Choroid plexus epithelial cell (primary cell): ENCODE measurements at places on chromosomes 5 and 9.
A peak's percentile ranks its signal among the peaks of the same experiment; 100 is the strongest.

DNA sequence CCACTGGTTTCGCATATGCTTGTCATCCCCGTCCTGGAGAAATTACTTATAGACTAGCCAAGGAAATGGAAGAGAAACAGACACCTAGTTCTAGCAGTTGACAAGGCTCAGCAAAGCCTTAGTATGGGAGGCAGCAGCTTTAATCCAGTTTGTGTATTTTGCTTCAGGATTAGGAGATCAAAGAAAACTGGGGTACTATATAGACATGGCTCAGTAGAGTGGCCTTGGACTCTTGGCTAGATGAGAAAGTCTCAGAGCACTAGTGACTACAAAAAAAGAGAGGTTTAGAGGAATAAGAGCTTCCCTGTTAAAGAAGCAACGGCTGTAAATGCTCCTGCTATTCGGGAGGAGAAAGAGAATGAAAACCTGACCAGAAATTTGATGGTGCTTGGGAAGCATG is 349.1 kb downstream of the CTNND2 start:
- no peak for DNase-seq

DNA sequence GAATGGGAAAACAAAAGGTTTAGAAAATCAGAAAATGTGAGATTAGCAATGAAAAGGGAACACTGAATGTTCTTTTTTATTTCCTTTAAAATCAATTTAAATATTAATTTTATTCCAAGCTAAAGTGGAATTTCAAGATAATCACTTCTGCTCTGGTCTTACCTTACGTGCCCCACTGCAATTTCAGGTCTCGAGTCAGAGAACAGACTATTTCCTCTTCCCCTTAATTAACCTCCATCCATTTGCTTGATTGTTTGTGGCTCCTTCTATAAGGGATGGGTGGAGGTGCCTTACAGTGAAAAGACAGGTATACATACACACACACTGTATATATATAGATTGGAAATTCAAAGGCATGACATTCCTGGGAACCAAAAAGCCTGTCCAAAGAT is 137.1 kb downstream of the SUSD1 start:
- DNase-seq: no peak

DNA sequence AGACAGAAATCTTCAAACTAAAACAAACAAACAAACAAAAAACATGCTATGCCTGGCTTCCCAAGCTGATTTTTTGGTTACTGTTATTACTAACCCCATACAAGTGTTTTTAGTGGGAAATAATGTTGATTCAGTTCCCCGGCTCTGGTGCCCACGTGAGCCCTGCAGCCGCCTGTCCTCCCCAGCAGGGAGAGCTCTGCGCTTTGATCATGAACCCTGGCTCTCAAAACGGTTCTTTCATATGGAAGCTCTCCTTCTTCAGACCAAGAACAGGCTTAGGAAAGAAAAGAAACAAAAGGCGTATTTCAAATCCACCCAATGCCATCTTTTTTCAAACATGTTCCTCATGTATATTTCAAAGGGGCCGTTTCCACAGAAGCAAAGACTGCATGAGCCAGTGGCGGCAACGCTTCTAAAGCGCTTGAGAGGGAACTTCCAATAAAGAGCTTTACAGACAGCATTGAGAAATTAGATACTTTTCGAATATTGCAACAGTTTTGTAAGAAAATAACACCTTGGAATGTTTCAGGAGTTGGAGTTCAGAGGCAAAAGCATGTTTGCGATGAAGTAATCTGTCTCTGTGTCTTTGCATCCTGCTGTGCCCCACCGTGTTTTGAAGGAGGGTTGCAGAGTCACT is 74.8 kb downstream of the ICE1 start:
- DNase-seq: peak; percentile 87

- DNase-seq: peak; percentile 36
Measured at GRCh38 chr5:59218424-59219045, 635.7 kb downstream of the RAB3C start.

DNA sequence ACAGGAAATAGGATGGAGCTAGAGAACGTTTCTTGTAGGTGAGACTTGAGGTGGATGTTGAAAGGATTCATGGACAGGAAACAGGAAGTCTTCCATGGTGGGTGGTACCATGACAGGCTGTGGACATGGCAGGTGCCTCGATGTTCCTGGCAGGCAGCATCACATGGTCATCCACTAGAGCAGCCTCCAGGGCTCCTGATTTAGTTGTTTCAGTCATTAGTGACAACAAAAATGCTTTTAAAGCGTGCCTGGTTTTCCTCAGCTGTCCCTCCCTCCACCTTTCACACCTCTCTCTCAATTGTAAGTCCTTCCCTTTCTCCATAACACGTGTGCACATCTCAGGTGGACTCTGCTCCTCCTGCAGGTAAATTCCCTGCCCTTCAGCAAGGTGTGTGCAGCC is 25.2 kb upstream of the ASPN start:
- no peak for DNase-seq

DNA sequence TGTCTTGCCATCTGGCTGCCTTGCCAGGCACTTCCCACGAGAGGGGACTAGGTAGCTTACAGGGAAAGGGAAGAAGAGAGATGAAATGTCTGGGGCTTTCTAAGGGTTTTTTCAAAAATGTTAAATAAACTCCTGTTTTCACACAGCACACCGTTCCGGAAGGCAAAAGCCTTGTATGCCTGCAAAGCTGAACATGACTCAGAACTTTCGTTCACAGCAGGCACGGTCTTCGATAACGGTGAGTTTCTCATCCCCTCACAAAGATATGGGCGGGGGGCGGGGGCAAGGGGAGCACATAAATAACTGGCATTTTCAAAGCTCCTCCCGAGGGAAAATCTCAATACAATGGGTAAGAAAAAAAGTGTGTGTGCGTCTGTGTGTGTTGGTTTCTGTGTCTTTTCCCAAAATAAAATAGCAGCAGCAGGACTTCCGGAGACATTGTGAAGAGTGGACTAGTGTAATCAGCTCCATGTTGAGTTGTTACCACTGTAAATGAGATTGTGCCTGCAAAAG is 189.6 kb downstream of the NR3C1 start:
- peak; percentile 69 for DNase-seq

DNA sequence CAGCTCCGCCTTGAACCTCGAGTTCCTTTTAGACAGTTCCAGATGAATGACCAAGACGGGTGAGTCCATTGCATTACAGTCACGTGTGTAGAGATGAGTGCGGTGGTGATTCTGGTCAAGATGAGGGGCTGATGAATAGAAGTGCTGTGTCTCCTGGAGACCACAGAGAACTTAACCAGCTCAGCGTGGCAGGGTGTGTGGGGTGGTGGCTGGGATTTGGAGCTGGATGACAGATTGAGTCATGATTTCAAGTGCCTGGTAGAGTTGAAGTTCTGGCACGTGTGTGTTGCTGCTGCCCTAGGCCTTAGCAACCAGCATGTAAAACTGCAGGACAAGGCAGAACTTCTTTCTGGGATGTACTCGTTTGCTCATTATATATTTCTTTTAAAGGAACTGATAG is 53.3 kb downstream of the PRRC2B start:
- no peak for DNase-seq

DNA sequence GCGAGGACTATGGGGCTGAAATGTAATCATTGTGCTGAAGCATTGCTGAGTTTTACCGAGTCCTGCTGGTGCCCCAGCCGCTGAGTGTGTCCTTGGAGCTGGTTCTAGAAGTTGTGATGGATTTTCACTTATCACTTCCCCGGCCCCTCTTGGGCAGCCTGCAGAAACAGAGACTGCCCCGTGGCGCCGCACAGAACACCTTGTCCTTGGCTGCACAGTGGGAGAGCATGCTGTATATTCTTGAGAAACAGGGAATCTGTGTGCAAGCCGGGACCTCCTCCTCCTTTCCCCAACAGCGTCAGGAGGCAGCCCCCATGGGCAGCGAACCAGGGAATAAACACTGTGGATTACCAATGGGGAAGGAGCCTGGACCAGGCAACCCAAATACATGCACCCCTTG is 90.6 kb upstream of the RUFY1 start:
- DNase-seq: no peak

- peak; percentile 92 for DNase-seq
Measured at GRCh38 chr5:76958991-76959767, 6.3 kb downstream of the CRHBP start.

GRCh38 chr5:142597546-142598337 is 88.1 kb downstream of the FGF1 start:
- DNase-seq: peak; percentile 80

- no peak for DNase-seq
Measured at GRCh38 chr5:6527749-6528455, 79.2 kb downstream of the UBE2QL1 start.

DNA sequence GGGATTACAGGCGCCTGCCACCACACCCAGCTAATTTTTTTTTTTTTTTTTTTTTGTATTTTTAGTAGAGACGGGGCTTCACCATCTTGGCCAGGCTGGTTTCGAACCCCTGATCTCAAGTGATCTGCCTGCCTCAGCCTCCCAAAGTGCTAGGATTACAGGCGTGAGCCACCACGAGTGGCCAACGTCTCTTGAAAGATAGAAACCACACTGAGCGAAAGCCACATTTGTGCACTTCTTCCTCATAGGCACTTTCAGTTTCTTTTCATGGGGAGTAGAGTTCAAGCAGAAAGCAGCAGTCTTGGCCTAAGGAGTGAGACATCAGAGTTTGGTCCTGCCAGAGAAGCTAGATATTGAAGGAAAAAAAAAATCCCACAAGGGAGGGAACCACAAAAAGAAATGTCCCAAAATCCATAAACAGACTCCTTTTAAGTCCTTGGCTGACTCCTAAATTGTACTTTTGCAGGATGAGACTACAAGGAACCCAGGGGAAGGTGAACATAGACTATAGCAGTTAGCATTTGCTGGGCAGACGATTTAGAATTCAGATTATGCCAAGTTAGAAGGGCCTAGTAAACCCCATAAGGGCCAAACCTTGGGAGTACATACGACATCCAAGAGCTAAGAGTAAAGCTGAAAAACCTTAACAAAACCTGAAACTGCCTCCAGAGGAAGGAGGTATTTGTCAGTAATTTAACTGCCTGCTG is 43.9 kb upstream of the GLIPR2 start:
- peak; percentile 60 for DNase-seq

- peak; percentile 26 for DNase-seq
Measured at GRCh38 chr5:59887274-59887673, 6.3 kb downstream of the PDE4D start.

- DNase-seq: no peak
Measured at GRCh38 chr5:174694611-174695010, 29.8 kb upstream of the MSX2 start.

DNA sequence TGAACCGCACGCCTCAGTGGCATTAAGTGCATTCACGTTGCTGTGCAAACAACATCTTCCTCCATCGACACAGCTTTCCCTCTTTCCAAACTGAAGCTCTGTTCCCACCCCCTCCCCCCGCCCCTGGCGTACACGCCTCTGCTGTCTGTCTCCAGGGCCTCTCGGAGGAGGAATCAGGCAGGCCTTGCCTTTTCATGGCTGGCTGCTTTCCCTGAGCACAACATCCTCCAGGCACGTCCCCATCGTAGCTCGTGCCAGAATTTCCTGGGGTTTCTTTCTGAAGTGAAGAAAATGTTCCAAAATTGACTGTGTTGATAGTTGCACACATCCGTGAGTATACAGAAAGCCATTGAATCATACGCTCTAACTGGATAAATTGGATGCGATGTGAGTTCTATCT is 22.3 kb upstream of the TMEM250 start:
- DNase-seq: no peak

- DNase-seq: peak; percentile 57
Measured at GRCh38 chr5:138716456-138716924, 36.7 kb upstream of the CTNNA1 start.

DNA sequence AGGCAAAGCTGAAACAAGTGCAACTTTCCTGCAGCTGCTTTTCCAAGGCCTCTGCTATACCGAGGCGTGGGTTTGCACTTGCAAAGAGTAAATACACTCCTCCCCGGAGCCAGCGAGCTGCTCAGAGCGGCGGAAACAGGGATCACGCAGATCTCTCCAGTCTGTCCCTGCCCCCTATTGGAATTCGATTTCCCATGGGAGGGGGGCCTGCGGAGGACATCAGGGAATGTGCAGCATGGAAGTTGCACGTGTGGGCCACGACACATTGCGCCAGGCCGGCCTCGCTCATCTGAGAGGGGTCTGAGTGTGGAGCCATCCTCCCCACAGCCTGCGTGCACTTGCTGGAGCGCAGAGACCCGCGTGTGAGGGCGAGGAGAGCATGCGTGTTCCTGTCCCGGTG is 104.3 kb upstream of the PHYKPL start:
- no peak for DNase-seq

GRCh38 chr9:16318516-16319060 is 551.9 kb downstream of the BNC2 start:
- no peak for DNase-seq

DNA sequence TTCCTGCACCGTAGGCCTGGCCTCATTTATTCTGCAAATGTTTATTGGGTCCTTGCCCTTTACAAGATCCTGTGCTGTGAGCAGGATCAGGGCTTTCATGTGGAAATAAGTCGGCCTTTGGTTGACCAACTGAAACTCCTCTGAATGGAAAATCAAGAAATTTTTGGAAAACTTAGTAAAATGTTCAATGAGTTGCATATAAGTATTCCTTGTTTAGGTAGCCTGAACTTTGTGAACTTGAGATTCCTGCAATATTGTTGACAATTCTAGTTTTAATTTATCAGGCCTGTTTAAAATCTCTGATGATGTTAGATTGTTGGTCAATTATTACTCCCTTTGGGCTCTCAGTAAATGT is 1.1 kb downstream of the MAML1 start:
- DNase-seq: no peak

DNA sequence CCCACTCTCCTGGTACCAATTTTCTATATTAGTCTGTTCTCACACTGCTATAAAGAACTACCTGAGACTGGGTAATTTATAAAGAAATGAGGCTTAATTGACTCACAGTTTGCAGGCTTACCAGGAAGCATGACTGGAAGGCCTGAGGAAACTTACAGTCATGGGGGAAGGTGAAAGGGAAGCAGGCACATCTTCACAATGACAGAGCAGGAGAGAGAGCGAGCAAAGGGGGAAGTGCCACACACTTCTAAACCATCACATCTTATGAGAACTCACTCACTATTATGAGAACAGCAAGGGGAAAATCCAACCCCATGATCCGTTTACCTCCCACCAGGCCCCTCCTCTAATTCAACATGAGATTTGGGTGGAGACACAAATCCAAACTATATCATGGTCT is 72.2 kb downstream of the ATG10 start:
- no peak for DNase-seq

DNA sequence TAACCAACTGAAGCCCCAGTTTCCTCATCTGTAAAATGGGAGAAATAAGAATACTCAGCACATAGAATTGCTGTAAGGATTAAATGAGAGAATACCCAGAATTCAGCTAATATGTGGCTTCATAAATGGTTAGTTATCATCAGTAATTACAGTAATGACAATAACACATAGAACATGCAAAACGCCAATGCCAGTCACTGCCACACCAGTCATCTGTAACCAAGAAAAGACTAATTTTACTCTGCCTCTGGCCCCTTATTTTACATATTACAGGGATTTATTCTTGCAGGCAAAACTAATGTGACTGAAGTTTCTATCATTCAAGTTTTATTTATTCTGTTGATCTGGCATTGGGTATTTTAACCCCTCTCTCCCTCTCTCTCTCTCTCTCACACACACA is 46.5 kb downstream of the EBF1 start:
- no peak for DNase-seq
